ENCODE measurements at places on chromosomes 3 and 15.

DNA sequence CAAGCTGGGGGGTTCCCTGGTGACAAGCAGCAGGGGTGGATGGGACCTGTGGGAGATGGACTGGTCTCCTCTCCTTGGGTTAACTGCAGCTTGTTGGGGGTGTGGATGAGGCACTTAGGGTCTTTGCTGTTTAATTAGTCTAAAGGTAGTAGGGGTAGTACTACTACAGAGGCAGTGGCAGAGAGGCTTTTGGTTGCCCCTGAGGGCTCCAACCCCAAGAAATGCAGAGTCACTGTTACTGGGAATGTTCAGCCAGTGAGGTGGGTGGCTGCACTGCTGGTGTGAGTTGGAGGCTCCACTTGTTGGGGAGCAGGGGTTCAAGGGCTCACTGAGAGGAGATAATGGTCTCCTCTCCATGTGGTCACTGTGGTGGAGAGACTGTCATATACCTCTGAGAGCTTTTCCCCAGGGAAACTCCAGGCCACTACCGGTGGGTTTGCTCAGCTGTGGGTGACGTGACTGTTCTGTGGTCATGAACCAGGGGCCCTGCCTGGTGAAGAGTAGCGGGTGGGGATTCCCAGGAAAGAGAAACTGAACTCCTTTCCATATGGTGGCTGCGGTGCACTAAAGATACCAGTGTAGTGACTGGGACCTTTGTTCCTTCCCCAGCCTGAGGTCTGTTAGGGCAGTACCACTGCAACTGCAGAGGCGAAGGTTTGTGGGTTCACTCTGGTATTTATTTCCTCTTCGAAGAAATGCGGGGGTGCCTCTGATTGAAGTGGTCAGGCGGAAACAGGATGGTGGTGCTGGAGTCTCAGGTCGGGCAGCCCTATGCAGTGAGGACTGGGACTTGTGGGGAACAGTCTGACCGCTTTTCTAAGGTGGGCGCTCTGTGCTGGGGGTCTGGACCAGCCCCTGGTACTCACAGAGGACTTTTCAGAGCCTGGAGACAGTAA lies 68.9 kb upstream of the TNFSF10 start:
- DNase-seq = no peak

DNA sequence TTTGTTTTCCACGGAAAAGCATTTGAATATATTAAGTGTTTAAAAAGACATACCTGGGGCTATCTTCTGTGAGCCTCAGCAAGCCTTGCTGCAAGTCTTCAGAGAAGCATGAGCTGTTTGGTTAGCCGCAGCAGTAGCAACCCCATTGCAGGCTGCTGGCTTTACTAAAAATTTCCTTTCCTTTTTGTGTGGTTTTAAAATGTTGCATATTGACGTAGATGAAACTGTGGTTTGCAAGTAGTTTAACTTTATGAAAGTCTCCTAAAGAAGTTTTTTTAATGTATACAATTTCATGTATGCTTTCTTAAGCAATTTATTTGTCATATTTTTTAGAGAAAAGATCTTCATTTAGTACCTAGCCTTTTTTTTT lies at the start of gene GPR171:
Gene GPR171 (minus strand): TSS at position 166 of the 370 bp plus-strand sequence. CDS start 3,830 bp downstream, outside the sequence.
- DNase-seq = no peak

- no peak for DNase-seq
Observed at GRCh38 chr15:40050788-40051470, 11.9 kb upstream of the SRP14 start.

- DNase-seq = no peak
Observed at GRCh38 chr3:64072126-64072525, 48.8 kb upstream of the PSMD6 start.

DNA sequence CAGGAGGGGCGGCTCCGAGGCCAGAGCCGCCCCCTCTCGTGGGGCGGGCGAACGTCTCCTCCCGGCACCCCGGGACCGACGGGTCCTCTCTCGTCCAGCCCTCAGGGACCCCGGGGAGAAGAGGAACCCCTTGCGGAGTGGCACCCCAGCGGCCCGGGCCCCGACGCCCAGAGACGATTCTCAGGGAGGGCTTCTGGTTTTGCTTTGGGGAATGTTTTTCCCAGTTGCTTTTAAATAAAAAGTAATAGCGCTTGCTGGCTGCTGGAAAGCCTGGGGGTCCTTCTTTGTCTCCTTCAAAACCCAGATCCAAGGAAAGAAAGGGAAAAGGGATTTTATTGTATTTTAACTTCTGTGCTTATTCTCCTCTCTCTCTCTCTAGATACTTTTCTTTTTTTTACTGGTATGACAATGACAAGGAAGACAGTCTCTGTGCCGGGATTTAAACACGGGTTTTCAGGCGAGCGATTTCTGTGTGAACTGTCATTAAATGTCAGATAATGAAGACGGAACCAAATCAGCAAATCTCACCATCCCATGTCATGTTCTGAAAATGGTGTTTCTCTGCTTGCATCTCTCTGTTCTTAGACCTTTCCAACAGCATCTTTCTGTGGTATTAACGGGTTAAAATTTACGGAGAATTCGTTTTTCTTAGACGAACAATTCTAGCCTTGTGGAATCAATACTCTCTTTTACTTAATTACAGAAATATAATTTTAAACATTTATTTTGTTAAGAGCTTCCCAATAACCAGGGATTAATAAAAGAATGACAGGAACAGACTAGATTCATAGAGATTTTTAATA lies 530 bp upstream of the PCOLCE2 start:
- DNase-seq = no peak

DNA sequence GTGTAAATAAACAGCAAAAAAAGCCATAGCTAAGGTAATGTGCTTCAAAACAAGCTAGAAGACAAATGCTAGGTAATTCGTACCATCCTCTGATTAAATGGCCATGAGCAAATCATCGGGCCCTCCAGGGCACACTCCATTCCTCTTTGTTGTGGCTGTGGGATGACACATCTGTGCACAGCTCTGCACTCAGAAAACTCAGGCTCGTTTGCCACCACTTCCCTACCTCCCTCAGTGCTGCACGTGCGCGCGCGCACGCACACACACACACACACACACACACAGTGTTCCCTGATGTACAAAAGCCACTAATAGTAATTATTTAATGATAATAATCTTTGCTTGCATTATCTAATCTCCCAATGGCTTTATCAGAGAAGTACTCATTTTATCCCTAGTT lies 336.6 kb downstream of the FEZF2 start:
- DNase-seq = no peak

- DNase-seq = no peak
Observed at GRCh38 chr15:42490291-42490670, 660 bp downstream of the ZNF106 start.

GRCh38 chr3:8298021-8298954 lies 203.3 kb upstream of the LMCD1 start:
- no peak for DNase-seq

- DNase-seq = no peak
Observed at GRCh38 chr3:97712919-97713318, 51.6 kb upstream of the ARL6 start.

DNA sequence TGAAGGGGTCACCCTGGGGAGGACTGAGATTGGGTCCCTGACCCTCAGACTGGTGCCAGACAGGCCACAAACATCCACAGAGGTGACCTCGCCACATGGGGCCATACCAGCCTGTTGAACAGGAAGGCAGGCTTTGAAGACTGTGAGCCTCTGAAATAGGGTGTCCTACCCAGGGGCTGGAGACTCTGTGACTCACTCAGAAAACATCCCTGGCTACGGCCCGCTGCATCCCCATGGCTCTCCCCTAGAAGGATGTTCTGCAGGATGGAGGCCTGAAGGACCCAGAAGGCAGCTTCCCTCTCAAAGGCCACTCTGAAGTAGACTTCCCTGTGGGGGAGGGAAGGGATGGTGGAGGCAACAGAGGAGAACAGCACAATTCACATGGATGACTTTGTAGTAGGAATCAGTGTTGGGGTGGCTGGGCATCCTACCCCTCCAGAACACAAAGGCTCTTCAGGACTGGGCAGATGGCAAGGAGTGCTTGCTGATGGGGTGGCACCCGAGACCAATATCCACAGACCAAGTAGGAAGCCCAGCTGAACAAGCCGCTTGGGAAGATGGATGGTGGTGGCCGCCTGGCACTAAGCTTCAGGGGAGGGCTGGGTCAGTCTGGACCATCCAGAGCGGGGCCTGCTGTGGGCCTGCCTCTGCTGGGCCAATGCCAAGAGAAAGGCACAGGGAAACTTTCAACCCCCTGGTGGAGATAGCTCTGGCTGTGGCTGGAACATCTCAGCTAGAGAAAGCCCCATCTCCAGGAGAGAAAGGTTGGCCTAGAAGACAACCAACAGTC lies 37.6 kb upstream of the DUSP7 start:
- DNase-seq = no peak

DNA sequence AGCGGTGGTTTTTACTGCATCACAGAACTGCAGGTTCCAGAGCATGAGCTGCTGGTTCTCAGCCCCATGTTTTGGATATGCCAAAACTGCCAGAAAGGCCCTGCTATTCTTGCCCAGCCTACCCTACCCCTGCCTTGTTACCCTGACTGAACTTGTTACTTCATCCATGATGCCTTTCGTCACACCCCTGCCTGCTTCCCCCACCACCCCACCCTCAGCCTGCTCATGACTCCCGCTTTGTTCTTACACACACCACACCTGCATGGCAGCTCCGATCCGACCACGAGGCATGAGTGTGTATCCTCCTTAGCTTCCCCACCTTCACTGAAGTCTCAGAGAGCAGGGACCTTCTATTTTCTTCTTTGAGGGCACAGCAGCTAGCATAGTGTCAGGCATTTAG lies 5.1 kb upstream of the TM4SF1 start:
- no peak for DNase-seq

DNA sequence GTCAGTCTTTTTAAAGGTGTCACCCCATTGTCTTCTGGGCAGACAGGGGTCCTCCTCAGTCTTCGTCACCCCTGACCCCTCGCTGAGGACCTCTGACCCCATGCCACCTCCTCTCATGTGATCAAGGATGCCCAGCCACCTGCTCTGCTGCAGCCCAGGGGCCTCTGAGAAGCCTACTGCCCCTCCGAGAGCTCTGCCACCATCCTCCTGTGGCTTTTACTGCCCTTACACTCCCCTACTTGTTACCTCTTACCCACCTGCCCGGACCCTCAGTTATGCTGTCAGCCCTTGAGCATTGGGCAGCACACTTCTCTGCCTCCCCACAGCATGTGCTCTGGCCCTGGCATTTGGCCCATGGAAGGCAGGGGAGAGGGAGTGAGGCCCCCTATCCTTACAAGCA lies 123.2 kb downstream of the LRRK1 start:
- DNase-seq = no peak

DNA sequence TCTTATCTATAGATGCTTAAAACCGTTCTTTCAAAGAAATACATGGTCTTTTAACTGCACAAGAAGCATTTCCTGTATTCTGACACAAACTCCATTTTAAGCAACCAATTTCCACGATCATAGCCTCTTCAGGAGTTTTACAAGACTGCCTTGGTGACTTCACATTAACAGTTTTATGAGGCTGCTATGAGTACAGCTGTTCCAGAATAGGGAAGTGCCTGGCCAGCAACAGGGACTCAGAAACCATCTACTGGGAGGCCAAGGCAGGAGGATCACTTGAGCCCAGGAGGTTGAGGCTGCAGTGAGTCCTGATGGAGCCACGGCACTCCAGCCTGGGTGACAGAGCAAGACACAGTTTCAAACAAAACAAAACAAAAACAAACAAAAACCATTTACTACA lies 78.4 kb downstream of the B3GNT5 start:
- no peak for DNase-seq

- no peak for DNase-seq
Observed at GRCh38 chr3:183815563-183815940, 9.8 kb downstream of the MAP6D1 start.
